Fibroblast of pulmonary artery (primary cell): ENCODE measurements at places on chromosomes 7 and 10.

DNA sequence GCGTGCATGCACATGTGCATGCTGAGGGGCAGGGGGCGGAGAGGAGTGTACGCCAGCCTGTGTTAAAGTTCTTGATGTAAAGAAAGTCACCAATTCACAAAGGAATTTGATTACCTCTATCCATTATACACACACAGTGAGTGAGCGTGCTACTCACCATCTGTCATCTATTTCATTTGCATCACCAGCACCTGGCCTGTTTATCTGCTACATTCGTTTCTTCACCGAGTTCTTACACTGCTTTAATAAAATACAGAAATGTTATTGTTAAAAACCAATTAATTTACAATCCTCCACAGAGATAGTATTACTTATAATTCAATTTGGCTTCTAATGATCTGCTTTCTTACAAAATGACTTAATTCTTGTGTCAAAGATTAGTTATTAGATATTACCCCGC, 32.6 kb downstream of the NEUROD6 start:
- no peak for DNase-seq

DNA sequence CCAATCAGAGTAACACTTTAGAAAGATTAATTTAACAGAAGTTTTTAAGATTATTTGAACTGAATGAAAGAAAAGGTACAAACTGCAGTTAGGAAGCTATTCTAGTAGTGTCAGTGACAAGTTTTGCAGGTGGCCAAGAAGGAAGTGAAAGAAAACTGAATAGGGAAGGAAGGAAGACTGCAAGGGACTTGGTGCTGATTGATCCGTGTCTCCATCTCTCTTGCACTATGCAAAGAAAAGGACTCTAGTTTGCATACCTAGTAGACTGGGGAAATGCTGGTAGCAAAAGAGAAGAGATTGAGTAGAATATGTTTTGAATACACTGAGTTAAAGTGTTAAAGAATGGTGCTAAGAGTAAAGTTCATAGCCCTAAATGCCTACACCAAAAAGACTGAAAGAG, 33.0 kb downstream of the OR6V1 start:
- no peak for DNase-seq

DNA sequence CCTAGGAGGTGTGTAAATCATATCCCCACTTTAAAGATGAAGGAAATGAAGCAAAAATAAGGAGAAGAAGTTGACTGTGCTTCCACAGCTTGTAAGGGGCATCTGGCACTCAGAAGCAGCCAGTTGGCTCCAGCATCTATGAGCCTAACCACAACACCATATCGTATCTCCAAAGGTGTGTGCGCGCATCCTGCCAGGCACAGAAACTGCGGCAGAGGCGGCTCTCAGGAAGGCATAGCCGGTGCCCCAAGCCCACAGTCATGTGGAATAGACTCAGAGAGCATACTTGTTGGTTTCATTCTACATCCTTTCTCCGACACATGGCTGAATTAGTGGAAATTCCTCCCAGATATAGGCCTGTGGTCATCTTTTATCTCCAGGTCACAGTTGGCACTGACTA, 423.9 kb downstream of the CALN1 start:
- DNase-seq, result no peak

DNA sequence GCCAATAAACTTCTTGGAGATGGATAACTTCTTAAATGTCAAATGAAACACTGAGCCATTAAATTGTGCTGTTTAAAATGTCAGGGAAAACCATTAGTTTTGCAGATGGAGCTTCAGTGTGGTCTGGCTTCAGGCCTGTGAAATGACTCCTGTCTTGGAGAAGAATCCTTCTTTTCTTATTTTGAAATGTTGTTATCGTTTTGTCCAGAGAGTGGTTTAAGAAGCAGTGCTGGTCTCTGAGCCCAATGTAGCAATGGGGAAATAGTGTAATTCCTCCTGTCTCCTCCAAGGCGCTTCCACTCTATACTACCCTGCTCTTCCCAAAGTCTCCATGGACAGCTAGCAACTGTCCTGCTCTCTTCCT, 177.6 kb downstream of the REEP3 start:
- DNase-seq, result peak; percentile 36

- DNase-seq, result peak; percentile 27
These were observed 31.4 kb upstream of the RSU1 start for GRCh38 chr10:16848562-16849154.
